ENCODE measurements at places on chromosomes 11 and 22.

- no peak for DNase-seq
Observed at GRCh38 chr22:43152357-43153071, 1.2 kb downstream of the TSPO start.

- no peak for DNase-seq
Observed at GRCh38 chr11:113202431-113202830, 112.0 kb upstream of the TTC12 start.

DNA sequence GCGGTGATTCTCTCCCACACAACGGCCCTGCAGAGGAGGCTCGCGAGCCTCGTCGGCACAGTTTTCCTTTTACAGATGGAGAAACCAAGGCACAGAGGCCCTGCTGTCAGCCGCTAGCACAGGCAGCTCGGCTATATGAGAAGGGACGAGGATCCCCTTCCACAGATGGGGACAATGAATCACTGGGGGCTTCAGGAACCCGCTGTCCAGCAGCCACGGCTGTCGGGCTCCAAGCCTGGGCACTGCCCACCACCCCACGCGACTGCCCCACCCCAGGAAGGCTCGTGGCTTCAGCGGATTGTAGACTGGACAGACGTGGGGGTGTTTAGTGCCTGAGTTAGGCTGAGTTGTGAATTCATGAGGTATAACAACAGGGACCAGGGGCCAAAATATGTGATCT lies 17.2 kb upstream of the FGF3 start:
- no peak for DNase-seq

DNA sequence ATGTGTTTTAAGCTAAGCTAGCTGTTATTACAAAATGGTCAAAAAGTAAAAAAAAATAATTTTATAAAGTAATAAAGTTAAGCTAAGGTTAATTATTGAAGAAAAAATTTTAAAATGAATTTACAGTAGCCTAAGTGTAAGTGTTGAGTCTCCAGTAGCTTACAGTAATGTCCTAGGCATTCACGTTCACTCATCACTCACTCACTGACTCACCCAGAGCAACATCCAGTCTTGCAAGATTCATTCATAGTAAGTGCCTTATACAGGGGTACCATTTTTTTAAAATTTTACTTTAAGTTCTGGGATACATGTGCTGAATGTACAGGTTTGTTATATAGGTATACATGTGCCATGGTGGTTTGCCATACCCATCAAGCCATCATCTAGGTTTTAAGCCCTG lies 11.6 kb upstream of the OOSP4B start:
- no peak for DNase-seq

GRCh38 chr11:9887472-9887871 lies 223.6 kb downstream of the SWAP70 start:
- DNase-seq, result no peak

DNA sequence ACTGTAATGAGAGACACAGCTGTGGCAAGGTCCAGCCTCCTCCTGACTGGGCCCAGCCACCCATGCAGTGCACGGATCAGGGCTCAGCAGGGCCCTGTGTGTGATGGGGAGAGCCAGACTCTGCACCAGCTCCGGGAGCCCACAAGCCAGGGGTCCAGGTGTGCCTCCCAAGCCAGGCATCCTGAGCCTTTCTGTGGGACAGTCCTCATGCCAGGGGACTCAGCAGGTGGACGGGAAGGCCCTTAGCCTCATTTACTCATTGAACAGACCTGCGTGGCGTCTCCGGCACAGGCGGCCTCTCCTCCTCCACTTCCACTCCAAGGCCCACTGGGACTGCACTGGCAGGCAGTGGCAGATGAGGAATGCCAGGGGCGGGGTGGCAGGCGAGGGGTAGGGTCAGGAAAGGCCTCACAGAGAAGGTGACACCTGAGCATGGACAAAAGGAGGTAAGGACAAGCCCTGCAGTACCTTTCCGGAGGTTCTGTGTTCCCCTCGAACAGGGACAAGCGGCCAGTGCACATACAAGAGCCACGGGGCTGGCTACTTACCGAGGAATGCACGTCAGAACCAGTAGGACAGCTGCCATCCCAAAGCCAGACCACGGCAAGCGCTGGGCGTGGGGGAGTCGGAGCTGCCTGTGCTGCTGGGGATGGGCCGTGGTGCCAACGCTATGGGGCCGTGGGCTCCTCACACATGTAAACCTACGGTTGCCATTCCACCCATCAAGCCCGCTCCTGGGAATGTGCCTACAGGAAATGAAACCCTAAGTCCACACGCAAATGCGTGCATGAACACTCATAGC lies 52.7 kb downstream of the IGF2 start:
- no peak for DNase-seq

GRCh38 chr22:40498420-40499208 lies 128.2 kb downstream of the SGSM3 start:
- no peak for DNase-seq

Data from NCI-H2227 treated with DMSO at 0.1 percent for 48 hours (cell line).